ENCODE measurements at places on chromosomes 3 and 15. TPM values are rescaled to one million over a fixed set of nuclear protein-coding genes. Genes with fewer than 3 reads are reported as not detected.

DNA sequence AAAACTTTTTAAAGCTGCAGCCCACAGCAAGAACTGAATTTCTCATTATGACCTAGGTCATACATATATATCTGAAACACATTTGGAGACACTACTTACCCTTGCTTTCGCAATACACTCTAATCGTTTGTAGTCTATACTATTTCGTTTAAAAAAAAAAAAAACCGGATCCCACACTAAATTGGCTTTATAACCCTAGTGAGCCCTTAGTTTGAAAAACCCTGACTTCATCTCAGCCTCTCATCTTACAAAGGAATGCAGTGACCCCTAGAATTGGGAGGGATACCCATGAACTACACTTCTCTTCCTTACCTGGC is 4.2 kb downstream of the RARRES1 start:
- DNase-seq: no peak
- peaks cover 16% of the 10 kb centered on the region for H3K27me3 ChIP-seq
- no peaks in the 10 kb centered on the region for H3K36me3 ChIP-seq

DNA sequence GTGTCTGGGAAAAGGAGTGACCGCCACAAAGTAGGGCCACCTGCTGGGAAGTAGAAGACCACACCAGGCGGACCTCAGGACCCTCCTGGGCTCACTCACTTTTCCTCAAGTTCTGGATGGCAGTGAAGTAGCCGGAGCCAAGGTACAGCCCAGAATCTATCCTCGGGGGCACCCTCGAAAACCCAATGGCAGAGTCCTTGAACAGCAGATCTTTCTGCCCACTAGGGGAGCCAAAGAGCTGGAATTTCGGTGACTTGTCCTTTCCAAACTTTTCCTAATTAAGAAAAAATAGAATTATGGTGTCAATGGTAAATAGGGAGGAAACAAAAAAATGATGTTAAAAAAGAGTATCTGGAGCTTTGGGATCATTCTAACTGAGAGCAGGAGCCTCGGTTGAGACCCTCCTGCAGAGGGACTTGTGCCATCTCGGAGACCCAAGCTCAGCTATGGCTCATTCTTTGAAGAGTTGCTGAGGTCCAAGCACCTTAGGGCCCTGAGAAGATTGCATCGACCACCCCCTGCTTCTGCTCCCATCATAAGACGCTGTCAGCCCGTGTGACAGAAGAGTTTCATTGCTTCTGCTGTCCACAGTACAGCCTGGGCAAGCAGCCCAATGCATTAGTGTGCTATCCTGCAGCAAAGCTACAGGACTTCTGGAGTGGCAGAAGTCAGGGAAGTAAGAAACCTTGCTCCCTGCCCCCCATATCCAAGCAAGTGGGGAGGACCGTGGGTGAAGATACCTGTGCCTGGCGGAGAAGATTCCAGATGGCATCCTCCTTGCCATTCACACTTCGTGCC is 14.8 kb downstream of the LTF start:
- no peaks in the 10 kb centered on the region for H3K27me3 ChIP-seq
- no peak overlapping the region for H3K4me3 ChIP-seq
- H3K36me3 ChIP-seq: no peaks in the 10 kb centered on the region
- no peak overlapping the region for H3K27ac ChIP-seq

DNA sequence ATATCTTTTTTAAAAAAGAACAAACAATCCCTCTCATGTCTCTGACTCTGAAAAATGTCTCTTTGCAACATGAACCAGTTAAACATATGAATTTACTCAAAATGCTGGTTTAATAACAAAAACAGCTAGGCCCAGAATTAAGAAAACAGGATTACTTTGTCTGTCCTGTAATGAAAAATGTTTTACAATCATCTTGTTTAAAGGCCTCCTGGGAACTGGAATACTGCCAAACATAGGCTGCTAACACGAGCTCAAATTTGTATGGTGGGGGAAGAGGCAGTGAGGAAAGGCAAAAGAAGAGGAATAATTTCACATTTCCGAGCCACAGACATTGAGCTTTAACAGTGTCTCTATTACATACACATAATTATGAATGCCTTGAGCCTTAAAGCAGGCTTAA is 61.7 kb upstream of the PPIB start:
- H3K27ac ChIP-seq: no peak overlapping the region
- no peak for DNase-seq
- H3K4me1 ChIP-seq: no peaks in the 10 kb centered on the region
- no peaks in the 10 kb centered on the region for H3K36me3 ChIP-seq
- no peaks in the 10 kb centered on the region for H3K27me3 ChIP-seq
- H3K4me3 ChIP-seq: no peak overlapping the region

DNA sequence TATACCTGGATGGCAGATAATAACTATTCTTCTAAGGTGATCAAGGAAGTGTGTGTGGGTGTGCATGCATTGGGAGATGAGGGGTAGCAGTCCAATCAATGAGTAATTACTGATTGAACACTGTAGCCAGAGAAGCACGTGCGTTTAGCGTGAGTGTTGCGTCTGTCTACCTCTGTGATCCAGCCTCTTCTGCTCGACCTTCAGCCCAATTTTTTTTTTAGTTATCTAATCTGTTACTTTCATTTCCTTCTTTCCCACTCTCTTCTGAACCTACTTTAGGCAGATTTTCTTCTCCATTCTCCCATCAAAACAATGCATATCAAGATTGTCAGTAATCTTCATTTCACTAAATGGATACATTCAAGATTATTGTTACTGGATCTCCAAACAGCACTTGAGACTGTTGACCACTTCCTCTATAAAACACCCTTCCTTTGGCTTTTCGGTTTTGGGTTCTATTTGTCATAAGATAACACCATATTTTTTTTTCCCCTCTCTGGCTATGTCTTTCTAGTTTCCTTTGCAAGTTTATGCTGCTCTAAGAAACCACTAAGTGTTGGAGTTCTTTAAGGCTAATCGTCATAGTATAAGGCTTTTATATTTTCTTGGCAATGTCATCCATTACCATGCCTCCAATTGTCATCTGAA is 41.0 kb downstream of the MCTP2 start:
- no peaks in the 10 kb centered on the region for H3K4me1 ChIP-seq
- no peak overlapping the region for H3K4me3 ChIP-seq
- H3K27me3 ChIP-seq: no peaks in the 10 kb centered on the region

DNA sequence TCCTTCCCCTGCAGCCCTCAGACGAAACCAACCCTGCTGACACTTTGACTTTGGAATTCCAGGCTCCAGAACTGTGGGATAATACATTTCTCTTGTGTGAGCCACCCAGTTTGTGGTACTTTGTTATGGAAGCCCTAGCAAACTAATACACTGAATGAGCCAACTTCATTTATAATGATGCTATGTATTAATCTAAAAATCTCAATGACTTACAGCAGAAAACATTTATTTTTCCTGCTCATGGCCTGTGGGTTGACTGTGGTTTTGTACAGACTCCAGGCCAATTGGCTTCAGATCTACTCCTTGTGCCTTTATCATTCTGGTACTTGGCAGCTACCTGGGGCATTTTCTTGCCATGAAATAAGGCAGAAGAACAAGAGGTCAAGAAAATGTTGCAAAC is 152.4 kb downstream of the EBLN2 start:
- no peaks in the 10 kb centered on the region for H3K36me3 ChIP-seq
- no peak overlapping the region for H3K4me3 ChIP-seq
- H3K27ac ChIP-seq: no peak overlapping the region

- H3K27ac ChIP-seq: no peak overlapping the region
- DNase-seq: no peak
- H3K27me3 ChIP-seq: no peaks in the 10 kb centered on the region
- no peaks in the 10 kb centered on the region for H3K36me3 ChIP-seq
- no peaks in the 10 kb centered on the region for H3K4me1 ChIP-seq
- H3K4me3 ChIP-seq: no peak overlapping the region
These were observed 229.5 kb downstream of the CHL1 start for GRCh38 chr3:426072-426471.

- no peak overlapping the region for H3K27ac ChIP-seq
- H3K4me1 ChIP-seq: peaks cover 15% of the 10 kb centered on the region
- H3K4me3 ChIP-seq: no peak overlapping the region
- no peaks in the 10 kb centered on the region for H3K36me3 ChIP-seq
- no peak for DNase-seq
- peaks cover 14% of the 10 kb centered on the region for H3K27me3 ChIP-seq
These were observed 1.1 kb upstream of the UCN2 start for GRCh38 chr3:48564667-48565066.

GRCh38 chr3:148389916-148390315 is 307.8 kb upstream of the AGTR1 start:
- H3K27ac ChIP-seq: no peak overlapping the region
- H3K36me3 ChIP-seq: no peaks in the 10 kb centered on the region
- no peaks in the 10 kb centered on the region for H3K4me1 ChIP-seq
- no peaks in the 10 kb centered on the region for H3K27me3 ChIP-seq

- H3K27me3 ChIP-seq: peaks cover 67% of the 10 kb centered on the region
- H3K4me1 ChIP-seq: no peaks in the 10 kb centered on the region
- H3K36me3 ChIP-seq: no peaks in the 10 kb centered on the region
- H3K4me3 ChIP-seq: no peak overlapping the region
- DNase-seq: no peak
These were observed 78.2 kb downstream of the NR2F2 start for GRCh38 chr15:96408591-96409183.

DNA sequence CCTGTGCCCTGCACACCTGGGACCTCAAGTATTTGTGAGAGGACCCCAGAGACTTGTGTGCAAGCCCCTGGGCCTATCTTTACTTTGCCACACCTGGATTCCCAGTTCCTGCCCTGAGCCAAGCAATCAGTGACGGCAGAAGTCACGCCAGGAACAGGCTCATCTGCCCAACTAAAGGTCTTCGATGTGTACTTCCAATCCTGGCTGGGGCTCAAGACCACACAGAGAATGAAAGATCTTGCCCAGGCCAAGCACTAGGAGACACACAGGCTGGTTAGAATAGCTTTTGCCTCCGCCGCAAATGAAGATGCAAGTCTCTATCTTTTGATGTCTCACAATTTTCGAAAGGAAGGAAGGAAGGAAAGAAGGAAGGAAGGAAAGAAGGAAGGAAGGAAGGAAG is 228.8 kb downstream of the OCA2 start:
- H3K36me3 ChIP-seq: no peaks in the 10 kb centered on the region
- no peak for DNase-seq
- no peak overlapping the region for H3K4me3 ChIP-seq
- H3K27ac ChIP-seq: no peak overlapping the region
- no peaks in the 10 kb centered on the region for H3K4me1 ChIP-seq

- no peak overlapping the region for H3K27ac ChIP-seq
- no peaks in the 10 kb centered on the region for H3K36me3 ChIP-seq
- no peaks in the 10 kb centered on the region for H3K4me1 ChIP-seq
These were observed 183.6 kb downstream of the ATP10A start for GRCh38 chr15:25679492-25679891.

GRCh38 chr3:122217901-122218300 is 34.4 kb downstream of the CASR start:
- no peaks in the 10 kb centered on the region for H3K4me1 ChIP-seq
- H3K36me3 ChIP-seq: no peaks in the 10 kb centered on the region
- no peak overlapping the region for H3K27ac ChIP-seq
- no peak for DNase-seq
- no peak overlapping the region for H3K4me3 ChIP-seq

DNA sequence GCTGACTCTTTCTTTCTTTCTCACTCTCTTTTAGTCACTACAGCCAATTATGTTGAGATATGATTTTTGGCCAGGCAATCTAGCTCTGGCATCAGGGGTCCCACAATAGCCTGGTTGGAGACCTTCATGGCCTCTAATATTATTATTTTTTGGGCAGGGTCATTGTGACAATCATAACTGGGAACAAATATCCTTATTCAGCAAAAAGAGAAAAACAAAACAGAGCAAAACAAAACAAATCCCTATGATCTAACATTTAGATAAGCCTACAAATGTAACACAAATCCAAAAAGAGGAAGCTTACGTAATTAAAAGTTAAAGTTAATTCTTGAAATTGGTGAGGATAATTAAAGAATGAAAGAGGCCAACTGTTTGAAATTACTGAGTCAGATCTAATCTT is 640.0 kb downstream of the TUSC7 start:
- no peaks in the 10 kb centered on the region for H3K4me1 ChIP-seq
- no peak overlapping the region for H3K4me3 ChIP-seq
- no peak overlapping the region for H3K27ac ChIP-seq
- no peak for DNase-seq
- H3K36me3 ChIP-seq: no peaks in the 10 kb centered on the region

GRCh38 chr15:65172531-65172930 is 12.6 kb downstream of the CLPX start:
- no peaks in the 10 kb centered on the region for H3K27me3 ChIP-seq
- H3K4me1 ChIP-seq: no peaks in the 10 kb centered on the region
- peaks cover 28% of the 10 kb centered on the region for H3K36me3 ChIP-seq
- H3K27ac ChIP-seq: no peak overlapping the region
- H3K4me3 ChIP-seq: no peak overlapping the region
- DNase-seq: no peak

GRCh38 chr3:159210336-159210735 is 408.5 kb downstream of the MFSD1 start:
- H3K27ac ChIP-seq: no peak overlapping the region
- no peaks in the 10 kb centered on the region for H3K4me1 ChIP-seq
- DNase-seq: no peak
- no peak overlapping the region for H3K4me3 ChIP-seq
- no peaks in the 10 kb centered on the region for H3K36me3 ChIP-seq

DNA sequence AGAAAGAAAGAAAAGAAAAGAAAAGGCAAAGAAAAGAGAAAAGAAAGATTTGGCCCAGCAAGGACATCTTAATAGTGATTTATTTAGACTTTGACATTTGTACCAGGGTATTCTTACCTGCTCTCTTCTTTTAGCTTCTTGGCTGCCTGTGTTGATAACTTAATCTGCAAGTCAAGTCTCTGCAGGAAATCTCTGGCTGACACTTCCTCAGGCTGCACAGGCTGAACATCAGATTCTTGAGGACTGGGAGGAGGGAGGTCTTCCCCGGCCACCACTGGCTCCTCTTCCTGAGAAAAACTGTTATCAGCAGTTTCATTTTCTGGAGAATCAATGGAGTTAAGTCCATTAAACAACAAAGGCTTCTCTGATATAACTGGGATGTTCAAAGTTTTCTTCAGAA is 12.8 kb downstream of the LYSMD2 start:
- H3K36me3 ChIP-seq: peaks cover 10% of the 10 kb centered on the region
- no peak overlapping the region for H3K27ac ChIP-seq
- H3K27me3 ChIP-seq: no peaks in the 10 kb centered on the region

DNA sequence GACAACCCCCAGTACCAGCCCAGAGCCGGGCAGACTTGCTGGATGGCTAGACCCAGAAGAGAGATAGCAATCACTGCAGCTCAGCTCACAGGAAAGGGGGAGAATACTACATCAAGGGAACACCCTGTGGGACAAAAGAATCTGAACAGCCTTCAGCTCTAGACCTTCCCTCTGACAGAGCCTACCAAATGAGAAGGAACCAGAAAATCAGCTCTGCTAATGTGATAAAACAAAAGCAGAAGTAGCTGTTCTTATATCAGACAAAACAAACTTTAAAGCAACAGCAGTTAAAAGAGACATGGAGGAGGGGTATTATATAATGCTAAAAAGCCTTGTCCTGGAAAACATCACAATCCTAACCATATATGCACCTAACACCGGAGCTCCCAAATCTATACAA is 283.3 kb downstream of the KLF13 start:
- DNase-seq: no peak
- H3K4me3 ChIP-seq: no peak overlapping the region
- no peaks in the 10 kb centered on the region for H3K27me3 ChIP-seq
- no peaks in the 10 kb centered on the region for H3K4me1 ChIP-seq

GLDN gene
- 0.14 TPM for total RNA-seq

IGDCC3 gene
- 1.4 TPM for total RNA-seq

SCN11A gene
- total RNA-seq: 0.38 TPM

GOLGA6A gene
- 0.09 TPM for total RNA-seq
